ENCODE measurements at places on chromosomes 1 and 21.

DNA sequence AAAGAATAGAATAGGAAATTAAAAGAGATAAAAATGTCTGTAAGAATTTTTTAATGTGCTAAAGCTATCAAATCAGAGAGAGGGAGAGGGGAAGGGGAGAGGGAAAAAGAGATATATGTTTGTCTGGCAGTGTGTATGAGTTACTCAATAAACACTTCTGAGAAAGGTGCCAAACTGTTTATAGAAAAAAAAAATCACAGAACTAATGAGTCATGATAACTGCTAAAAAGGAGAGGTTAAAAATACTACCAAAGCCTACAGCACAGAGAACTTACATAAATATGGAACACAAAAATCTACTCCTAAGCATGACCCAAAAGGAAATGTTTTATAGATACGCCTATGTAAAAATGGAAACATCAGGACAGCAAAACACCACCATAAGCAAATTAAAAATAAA lies 45.4 kb downstream of the SELENOF start:
- no peak for DNase-seq

GRCh38 chr1:98702976-98703375 lies 41.5 kb downstream of the SNX7 start:
- no peak for DNase-seq

DNA sequence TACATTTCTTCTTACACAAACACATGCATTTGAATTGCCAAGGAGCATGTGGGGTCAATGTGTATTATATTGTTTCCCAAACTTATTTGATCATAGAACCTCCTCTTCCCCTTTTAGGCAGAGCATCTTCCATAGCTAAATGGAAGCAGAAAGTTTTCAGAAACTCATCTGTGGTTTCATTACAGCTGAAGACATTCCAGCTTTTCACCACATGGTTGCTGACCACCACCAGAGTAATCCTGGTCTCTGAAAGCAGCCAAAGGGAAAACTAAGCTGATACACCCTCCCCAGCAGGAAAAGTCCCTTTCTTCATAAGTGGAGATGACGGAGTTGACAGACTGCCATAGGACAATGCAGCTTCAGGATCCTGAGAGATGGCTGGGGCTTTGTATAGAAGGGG lies 30.2 kb upstream of the OTUD3 start:
- DNase-seq, result no peak

- no peak for DNase-seq
These were observed 1.6 kb downstream of the CSF3R start for GRCh38 chr1:36481091-36481490.

GRCh38 chr1:94648225-94649007 lies 106.9 kb upstream of the F3 start:
- DNase-seq, result no peak
